NCI-H1417 treated with DMSO at 0.1 percent for 48 hours (cell line): ENCODE measurements at places on chromosomes 11 and 22.
A peak's percentile ranks its signal among the peaks of the same experiment; 100 is the strongest.

DNA sequence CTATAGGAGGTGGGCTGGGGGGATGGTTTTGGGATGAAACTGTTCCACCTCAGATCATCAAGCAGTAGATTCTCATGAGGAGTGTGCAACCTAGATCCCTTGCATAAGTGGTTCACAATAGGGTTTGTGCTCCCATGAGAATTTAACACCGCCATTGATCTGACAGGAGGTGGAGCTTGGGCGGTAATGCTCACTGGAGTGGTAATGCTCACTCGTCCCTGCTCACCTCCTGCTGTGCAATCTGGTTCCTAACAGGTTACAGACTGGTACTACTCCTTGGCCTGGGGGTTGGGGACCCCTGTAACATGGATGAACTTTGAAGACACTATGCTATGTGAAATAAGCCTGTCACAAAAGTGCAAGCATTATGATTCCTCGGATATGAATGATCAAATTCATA lies 87.0 kb upstream of the CLNS1A start:
- no peak for DNase-seq

DNA sequence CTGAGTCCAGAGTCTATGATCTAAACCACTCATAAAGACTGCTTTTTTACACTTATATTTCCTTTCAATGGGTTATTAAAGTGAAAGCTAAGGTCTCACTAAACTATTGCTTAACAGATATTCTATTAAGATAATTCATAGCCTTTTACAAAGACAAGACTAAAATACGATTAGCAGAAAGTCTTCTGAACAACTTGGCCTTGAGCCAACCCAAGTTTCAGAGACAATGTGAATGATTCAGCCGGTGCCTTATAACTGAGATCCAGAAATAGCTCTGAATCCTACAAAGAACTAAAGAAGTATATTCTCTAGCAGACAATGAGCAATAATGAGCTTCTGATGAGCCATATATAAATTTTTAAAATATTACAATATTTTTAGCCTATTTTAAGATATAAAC lies 41.5 kb upstream of the CARD18 start:
- DNase-seq = no peak

- DNase-seq = no peak
Observed at GRCh38 chr11:111602865-111603610, 789 bp downstream of the SIK2 start.

- DNase-seq = no peak
Observed at GRCh38 chr11:133723056-133723455, 122.3 kb downstream of the SPATA19 start.

DNA sequence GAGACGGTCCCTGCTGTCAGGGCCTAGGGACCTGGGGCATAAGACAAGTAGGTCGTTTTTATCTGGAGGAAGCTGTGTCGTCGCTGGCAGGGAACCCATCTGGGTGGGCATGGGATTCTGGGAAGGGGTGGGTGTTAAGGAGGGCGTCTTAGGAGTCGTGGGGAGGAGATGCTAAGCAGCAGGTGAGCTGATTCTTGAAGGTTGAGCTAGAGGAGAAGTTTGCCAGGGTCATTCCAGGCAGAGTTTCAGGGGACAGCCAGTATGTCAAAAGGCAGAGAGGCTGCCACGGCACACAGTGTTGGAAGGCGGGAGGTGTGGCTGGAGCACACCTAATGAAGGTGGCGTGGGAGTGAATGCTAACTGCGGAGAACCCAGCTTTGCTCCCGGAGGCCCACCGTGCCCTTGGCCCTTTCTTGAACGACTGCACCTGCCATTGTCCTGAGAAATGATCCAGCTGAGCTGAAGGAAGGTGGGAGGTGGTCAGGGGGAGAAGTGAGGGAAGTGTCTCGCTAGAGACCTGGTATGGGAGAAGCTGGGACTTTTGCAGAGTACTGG lies 1.3 kb downstream of the FAM118A start:
- DNase-seq = no peak

GRCh38 chr11:88345949-88346348 lies 8.4 kb upstream of the CTSC start:
- no peak for DNase-seq

- no peak for DNase-seq
Observed at GRCh38 chr11:73186294-73186850, 31.7 kb upstream of the P2RY2 start.

- no peak for DNase-seq
Observed at GRCh38 chr11:102522312-102523188, 8.0 kb downstream of the MMP7 start.

GRCh38 chr11:69058511-69059270 lies 10.0 kb downstream of the TPCN2 start:
- DNase-seq = no peak

DNA sequence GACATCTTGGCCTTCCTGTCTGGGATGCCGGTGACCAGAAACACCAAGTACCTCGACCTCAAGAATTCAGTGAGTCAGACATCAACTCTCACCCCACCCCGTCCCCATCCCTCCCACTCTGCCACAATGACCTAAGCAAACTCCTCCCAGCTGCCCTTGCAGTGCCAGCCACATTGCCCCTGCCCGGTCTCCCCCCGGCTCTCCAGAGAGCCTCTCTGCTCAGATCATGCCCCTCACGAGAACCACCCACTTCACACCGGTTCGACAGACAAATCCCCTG lies 23.6 kb upstream of the MYRF start:
- no peak for DNase-seq

DNA sequence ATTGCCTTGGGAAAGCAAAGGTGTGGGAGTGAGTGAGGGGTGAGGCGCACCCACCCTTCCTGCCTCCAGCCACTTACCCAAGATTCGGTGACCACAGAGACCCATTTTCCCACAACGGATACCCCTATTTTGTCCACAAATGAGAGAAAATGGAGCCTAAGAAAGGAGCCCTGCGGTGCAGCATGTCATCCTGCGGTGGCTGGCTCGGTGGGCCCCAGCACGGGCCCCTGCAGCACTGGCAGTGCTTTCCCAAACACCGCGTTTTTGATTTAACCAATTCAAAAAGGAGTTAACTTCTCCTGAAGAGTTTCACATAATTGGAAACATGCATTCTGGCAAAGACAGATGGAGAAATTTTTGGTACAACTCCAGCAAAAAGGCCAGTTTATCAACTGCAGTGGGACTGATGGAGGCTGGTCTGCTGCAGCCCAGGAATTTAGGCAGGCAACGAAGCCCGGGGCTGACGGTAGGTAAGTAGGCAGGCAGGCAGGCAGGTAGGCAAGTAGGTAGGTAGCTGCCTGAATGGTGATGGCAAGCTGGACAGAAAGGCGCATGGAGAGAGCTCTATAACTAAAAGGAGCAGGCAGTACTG lies 84.2 kb downstream of the FDX1 start:
- no peak for DNase-seq

GRCh38 chr11:95790933-95791708 lies 823 bp downstream of the CEP57 start:
- DNase-seq = peak; percentile 40

- DNase-seq = peak; percentile 17
Observed at GRCh38 chr11:1050581-1051355, 14.2 kb upstream of the MUC6 start.

- no peak for DNase-seq
Observed at GRCh38 chr11:67248653-67249052, 17.6 kb upstream of the GRK2 start.

GRCh38 chr22:37260901-37261336 lies 16.9 kb upstream of the RAC2 start:
- DNase-seq = no peak

DNA sequence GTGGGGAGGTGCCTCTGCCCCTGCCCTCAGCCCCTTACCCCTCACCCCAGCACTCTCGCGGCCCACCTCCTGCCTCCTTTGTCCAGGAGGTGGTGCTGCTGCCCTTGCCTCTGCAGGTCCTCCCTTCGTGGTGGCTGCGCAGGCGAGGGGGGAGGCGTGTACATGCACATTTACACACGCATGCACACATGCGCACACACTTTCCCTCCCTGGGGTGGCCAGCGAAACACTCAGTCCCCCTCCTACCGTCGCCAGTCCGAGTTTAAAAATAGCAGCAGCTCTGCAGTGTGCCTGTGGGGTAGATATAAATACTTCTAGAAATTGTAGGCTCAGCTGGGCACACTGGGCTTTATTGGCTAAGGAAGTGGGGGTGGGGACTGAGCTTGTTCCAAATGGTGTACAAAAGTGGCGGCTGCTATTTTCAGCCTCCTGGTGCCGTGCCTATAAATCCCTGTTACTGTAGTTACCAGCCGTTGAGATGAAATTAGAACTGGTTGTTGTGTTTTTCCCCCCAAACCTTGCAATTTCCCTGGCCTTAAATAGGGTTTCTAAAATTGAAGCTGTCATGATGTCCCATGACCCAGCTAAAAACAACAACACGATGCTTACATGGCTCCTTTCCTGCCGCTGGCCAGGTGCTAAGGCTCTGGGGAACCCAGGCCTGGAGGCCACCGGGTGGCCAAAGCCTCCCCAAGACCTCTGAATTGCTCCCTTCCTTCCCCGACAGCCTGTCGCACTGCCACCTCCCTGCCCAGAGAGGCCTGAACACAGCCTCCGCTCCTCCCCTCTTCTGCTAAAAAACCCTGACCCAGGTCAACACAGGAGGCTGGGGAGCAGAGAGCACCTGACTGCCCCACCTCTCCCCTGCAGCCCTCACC lies 12.4 kb downstream of the PICK1 start:
- peak; percentile 56 for DNase-seq

GRCh38 chr11:21567645-21568290 lies 625.1 kb upstream of the ANO5 start:
- no peak for DNase-seq

DNA sequence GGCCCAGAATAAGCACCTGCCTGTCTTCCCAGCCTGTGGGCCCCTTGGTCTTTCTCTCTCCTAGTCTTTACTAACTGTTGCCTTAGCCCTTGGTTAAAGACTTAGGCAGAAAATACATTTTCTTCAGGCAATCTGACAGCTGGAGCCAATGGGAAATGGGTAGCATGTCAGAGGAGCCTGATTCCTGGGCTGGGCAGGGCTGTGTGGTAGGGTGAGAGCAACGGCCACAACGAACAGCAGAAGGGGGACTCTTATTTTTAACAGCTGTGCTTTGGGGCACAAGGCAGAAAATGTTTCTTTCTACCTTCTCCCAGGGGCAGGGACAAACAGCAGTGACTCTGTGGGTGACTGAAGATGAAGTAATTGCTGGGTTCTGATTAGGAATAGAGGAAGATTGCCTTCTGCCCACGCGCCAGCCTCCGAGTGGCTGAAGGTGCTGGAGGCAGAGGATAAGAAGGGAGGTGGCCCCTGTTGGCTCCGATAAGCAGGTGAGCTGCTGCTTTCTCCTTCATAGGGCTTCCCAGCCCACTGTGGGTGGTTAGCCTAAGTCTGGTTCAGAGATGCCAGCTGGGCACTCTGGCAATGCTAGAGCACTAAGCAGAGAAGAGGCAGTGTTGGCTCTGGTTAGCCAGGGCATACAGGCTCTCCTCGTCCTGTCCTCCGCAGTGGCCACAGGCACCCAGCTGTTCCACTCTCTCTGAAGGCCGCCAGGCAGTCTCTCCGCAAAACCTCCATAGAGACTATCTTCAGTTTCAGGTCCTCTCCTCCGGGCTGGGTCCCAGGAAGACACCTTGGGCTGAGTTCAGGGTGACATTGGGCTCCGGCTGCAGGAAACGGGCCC lies 1.5 kb downstream of the YPEL4 start:
- no peak for DNase-seq

- DNase-seq = no peak
Observed at GRCh38 chr22:43917521-43917920, 6.1 kb upstream of the PNPLA3 start.

DNA sequence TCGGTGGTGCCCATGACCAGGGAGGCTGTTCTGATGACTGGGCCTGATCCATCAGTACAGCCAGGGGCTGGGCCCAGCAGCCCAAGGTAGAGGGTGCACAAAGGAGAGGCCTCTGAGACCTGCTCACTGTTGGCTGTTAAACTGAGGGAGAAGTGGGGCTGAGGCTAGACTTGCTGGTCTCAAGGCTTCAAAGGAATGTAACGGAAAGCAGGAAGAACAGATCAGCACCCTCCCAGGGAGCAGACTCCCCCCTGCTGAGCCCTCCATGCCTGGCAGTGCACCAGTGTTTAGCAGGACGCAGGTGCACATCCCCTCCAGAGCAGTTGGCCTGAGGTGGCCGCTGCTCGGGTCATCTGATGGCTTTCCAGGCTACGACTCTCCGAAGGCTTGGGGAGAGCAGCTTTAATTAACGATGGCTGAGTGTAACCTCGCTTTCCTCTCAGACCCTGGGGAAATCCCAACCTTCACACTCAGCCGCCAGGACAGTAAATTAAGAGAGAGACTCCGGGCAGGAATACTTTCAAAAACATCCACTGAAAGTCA lies 255.7 kb upstream of the NARS2 start:
- no peak for DNase-seq

- DNase-seq = no peak
Observed at GRCh38 chr22:46281866-46282678, 14.3 kb downstream of the TTC38 start.

- no peak for DNase-seq
Observed at GRCh38 chr22:20576445-20576816, 69.0 kb downstream of the MED15 start.

GRCh38 chr11:3052109-3052479 lies 5.1 kb downstream of the CARS1 start:
- peak; percentile 84 for DNase-seq

DNA sequence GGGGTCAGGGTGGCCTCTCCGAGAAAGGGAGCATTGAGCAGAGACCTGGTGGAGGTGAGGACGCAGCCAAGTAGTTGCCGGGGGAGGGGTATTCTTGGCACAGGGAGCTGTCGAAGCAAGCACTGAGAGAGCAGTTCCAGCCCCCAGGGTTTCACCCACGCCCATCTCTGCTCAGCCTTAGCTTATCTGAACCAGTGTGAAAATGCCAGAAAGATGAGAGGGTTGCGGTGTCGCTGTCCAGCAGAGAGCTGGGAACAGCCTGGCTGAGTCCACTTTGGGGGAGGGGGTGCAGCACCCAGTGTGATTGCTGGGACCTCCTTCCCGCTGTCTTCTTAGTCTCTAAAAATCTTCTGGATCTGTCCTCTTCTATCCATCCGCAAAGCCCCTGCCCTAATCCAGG lies 123.3 kb upstream of the TBCEL start:
- DNase-seq = no peak

GRCh38 chr11:116421529-116422185 lies 351.1 kb downstream of the BUD13 start:
- no peak for DNase-seq

DNA sequence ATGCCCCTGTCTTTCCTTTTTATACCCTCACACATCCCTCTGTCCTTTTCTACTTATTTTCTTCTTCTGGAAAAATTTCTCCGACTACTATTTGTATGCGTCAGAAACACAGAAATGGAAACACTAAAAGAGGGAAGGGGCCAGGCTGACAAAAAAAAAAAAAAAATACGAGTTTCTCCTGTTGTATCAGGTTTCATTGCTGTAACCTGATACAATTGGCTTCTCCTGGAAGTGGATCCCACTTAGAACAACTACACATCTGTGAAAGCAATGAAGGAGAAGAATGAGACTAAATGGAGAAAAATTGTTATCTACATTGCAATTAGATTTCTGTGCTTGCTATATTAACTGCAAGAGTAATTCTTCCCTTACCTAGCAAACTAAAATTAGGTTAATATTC lies 393.9 kb downstream of the GUCY1A2 start:
- no peak for DNase-seq

GRCh38 chr11:44407211-44407996 lies 97.5 kb upstream of the ALX4 start:
- no peak for DNase-seq
